ENCODE measurements at places on chromosomes 4 and X.

GRCh38 chr4:7101692-7102515, 34.0 kb upstream of the GRPEL1 start:
- DNase-seq: peak; percentile 8

GRCh38 chr4:100736641-100737451, 219.0 kb upstream of the EMCN start:
- peak; percentile 68 for DNase-seq

- DNase-seq: no peak
Measured at GRCh38 chr4:3082925-3083515, 8.5 kb downstream of the HTT start.

- no peak for DNase-seq
Measured at GRCh38 chr4:99394896-99395295, 40.2 kb downstream of the ADH7 start.

GRCh38 chr4:40857956-40858355, 108.2 kb downstream of the NSUN7 start:
- no peak for DNase-seq

GRCh38 chrX:87409113-87409841, 108.3 kb upstream of the KLHL4 start:
- DNase-seq: peak; percentile 31

DNA sequence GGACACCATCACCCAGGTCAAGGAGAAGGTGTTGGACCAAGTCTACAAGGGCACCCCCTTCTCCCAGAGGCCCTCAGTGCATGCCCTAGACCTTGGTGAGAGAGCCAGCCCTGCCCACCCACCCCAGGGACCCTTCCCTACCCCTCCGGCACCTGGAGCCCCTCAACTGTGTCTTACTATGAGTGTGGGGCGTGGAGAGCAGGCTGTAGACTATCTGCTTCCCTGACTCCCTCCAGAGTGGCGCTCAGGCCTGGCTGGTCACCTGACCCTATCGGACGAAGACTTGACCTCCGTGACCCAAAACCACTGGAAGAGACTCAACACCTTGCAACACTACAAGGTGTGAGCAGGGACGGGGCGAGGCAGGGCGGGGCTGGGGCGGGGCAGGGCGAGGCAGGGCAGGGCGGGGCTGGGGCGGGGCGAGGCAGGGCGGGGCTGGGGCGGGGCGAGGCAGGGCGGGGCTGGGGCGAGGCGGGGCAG, 4.7 kb upstream of the SRPK3 start:
- DNase-seq: no peak
